ENCODE measurements at places on chromosomes 1 and 21.

DNA sequence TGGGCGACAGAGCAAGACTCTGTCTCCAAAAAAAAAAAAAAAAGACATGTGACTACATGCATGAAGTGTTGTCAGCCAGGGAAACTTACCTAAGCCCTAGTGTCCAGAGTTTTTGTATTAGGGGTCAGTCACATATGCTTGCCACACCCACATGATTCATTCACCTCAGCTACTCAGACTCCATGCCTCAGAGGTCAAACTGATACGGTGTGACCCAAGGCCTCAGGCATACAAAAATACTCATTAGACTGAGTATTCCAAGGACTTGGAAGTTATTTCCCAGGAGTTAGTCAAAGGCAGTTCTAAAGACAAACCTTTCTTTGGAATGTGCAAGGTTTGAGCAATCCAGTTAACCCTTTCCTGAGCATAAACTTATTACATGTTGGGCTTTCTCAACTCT, 6.3 kb upstream of the TRIM33 start:
- no peak for DNase-seq

- no peak for DNase-seq
These were observed 72.6 kb downstream of the TTC3 start for GRCh38 chr21:37145635-37146111.

DNA sequence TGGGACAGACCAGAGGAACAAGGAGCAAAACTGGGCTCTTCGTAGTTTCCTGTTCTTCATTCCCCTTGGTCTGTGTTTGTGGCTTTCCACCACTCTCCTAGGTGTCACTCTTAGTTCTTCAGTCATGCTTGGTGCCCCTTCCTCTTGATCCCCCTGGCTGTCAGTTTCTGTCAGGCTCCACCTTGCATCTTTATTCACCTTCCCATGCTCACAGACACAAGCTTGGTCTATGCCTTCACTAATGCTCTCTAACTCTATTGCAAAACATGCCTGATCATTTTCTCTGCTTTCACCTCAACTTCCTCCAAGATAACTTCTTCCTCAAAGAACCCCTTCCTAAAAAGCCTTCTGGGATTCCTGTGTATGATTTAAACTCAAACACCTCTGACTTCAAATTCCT, 122.9 kb downstream of the GLUL start:
- DNase-seq: no peak

- no peak for DNase-seq
These were observed 257.4 kb upstream of the USP25 start for GRCh38 chr21:15472108-15473040.

DNA sequence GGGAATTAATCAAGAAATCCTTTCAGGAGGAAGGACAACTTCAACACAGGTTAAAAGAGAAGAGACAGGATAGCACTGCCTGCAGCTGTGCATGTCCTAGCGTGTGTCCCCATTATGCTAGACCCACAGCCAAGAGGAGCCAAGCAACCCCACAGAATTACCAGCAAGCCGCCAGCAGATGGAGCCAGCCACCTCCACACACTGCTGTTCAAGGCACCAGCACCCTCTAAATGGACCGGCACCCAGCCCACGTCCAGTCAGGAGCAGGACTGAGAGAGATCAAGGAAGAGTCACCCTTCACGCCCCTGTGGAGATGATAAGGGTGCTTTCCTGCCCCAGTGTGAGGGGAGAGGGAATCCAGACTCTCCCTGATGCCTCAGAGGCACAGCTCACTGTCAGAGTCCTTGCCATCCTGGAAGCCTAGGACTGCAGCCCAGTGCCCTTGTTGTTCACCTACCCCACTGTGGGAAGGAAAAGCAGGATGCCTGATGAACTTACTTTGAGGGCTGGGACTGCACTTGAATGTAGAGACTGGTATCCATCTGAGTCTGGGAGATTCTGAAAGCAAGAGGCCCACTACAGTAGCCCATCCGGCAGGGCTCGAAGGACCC, 37.1 kb upstream of the CTTNBP2NL start:
- DNase-seq: no peak

- DNase-seq: no peak
These were observed 57.1 kb upstream of the COX20 start for GRCh38 chr1:244778344-244778743.

DNA sequence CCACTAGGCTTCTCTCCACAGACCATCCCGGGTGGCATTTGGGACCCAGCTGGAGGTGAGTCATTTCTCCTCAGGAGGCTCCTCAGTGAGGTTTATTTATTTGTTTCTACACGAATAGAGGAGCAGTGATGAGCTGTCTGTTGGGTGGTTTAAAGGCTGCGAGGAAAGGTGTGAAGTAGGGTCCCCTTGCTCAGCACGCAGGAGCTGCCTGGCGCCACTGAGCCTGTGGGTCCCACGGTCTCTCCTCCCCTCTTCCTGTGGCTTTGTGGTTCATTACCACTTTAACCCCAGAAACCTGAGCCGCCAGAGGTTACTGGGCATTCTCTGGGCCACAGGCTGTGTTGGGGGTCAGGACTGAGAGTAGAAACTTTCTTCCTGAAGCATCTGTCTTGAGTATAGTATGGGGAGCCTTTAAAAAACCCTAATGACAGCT, 39.9 kb downstream of the IL6R start:
- DNase-seq: no peak

GRCh38 chr21:35203093-35203977, 154.2 kb upstream of the RUNX1 start:
- DNase-seq: no peak

- no peak for DNase-seq
These were observed 255.4 kb upstream of the PLXNA2 start for GRCh38 chr1:208499601-208500000.

DNA sequence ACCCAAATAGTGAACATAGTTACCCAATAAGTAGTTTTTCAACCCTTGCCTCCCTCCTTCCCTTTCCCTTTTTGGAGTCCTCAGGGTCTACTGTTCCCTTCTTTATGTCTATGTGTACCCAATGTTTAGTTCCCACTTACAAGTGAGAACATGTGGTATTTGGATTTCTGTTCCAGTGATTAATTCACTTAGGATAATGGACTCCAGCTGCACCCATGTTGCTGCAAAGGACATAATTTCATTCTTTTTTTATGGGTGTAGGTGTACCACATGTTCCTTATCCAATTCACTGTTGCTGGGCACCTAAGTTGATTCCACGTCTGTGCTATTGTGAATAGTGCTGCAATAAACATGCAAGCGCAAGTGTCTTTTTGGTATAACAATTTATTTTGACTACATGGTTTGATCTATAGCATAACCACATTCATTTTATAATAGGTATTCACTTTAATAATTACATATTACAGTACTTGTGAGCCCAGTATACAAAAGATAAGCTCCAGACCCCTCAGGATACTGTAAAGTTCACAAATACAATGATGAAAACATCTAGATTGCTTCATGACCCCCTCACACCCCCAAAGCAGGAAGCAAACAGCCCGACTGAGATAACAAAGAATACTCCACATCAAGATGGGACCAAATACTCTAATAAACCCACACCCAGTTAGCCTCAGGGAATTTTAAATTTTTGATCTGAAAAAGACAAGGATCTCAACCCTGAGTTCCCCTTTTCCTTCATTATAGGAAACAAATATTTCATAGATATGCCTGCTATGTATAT, 45.3 kb downstream of the PUM1 start:
- DNase-seq: no peak

GRCh38 chr1:24919791-24920532, 10.1 kb downstream of the RUNX3 start:
- no peak for DNase-seq

- no peak for DNase-seq
These were observed 160.9 kb downstream of the GABPA start for GRCh38 chr21:25895565-25896205.

- no peak for DNase-seq
These were observed 9.5 kb upstream of the IL24 start for GRCh38 chr1:206887701-206888100.

DNA sequence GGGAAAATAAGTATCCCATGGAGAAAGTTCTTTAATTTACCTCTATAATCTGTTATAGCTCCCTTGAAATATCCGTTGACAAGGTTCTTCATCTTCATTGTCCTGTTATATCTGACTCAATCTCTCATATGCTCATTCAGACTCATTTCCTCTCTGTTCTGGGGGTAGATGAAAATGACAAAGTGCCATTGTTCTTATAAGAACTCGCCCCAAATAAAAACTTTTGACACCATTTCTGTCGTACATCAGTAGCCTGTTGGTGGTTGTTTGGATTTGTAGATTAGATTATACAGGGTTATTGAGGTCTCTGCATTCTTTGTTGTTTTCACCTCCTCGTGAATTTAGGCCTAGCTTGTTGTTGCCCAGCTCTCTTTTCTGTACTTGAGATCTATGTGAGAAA, 55.2 kb upstream of the IPO9 start:
- DNase-seq: no peak

GRCh38 chr1:74197255-74197654, 721 bp downstream of the LRRIQ3 start:
- no peak for DNase-seq

DNA sequence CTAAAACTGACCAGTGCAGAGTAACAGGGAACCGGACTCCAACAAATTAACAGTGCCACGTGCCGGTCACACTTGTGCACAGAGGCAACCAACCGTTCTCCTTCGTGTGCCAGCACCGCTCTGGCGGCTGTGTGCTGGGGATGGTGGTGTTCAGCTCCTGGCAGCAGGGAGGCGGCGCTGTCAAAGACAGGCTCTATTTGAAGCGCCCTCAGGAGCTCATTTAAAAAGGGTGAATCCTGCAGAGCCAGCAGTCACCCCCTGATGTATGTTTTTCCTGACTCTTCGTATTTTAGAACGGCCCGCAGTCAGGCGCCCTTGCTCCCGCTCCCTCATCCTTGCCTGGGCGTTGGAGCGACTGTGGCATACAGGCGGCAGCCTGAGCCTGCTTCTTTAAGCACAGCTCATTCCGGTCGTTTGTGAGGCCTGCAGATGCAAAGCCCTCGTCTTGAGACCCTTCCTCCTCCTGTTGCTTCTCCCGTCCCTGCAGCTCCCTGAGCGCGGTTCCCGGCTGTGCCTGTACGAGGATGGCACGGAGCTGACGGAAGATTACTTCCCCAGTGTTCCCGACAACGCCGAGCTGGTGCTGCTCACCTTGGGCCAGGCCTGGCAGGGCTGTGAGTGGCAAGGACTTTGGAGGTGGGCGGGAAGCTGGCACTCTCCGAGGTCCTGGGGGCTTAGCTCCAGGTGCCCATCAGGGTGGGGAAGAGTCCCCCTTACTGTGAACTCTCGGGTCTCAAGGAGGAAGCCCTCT, 1.1 kb downstream of the DFFB start:
- DNase-seq: no peak

DNA sequence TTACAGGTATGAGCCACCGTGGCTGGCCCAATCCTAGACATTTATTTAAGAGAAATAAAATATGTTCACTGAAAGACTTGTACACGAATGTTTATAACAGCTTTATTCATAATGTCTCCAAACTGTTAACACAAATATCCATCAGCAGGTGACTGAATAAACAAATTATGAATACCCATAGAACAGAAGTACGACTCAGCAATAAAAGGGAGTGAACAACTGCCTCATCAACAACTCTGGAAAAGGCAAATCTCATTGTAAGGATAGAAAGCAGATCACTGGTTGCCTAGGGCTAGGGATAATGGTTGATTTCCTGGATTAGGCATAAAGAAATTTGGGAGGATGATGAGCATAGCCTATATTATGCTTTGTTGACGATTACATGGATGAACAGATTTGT, 41.7 kb downstream of the GABPA start:
- no peak for DNase-seq

DNA sequence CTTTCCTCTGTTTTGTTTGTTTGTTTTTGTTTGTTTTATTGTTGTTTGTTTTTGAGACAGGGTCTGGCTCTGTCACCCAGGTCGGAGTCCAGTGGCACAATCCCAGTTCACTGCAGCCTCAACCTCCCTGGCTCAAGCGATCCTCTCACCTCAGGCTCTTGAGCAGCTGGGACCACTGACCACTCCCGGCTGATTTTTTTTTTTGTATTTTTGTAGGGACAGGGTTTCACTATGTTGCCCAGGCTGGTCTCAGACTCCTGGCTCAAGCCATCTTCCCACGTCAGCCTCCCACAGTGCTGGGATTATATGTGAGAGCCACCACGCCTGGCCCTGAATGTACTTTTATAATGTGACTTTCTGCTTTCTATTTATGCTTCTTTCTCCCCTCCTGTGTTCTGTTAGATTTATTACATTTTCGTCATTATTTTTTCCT, 5.0 kb upstream of the CALML6 start:
- DNase-seq: no peak

- DNase-seq: no peak
These were observed 21.4 kb downstream of the FOXO6 start for GRCh38 chr1:41382480-41383090.

GRCh38 chr21:32403201-32403777, 9.2 kb upstream of the EVA1C start:
- DNase-seq: no peak

- DNase-seq: no peak
These were observed 7.0 kb downstream of the SIPA1L2 start for GRCh38 chr1:232622981-232623380.

GRCh38 chr1:207990876-207991582, 80.1 kb upstream of the CD34 start:
- DNase-seq: no peak

DNA sequence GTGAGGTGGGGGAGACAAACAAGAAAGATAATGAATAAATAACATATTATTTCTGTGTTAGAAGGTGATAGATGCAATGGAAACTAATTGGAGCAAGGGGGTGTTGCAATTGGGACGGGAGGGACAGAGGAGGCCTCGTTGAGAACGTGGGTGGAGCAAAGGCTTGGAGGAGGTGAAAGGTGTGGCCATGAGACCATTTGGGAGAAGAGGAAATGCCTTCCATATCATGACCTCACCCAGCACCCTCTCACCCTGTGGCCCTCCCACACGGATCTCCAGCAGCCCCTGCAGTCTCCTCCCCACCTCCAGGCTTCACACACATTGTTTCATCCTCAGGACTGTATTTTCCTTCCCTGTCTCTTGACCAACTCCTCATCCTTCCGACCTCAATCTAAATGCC, 85.3 kb upstream of the ARHGAP29 start:
- no peak for DNase-seq

- DNase-seq: no peak
These were observed 11.4 kb upstream of the RPTN start for GRCh38 chr1:152170287-152170905.

DNA sequence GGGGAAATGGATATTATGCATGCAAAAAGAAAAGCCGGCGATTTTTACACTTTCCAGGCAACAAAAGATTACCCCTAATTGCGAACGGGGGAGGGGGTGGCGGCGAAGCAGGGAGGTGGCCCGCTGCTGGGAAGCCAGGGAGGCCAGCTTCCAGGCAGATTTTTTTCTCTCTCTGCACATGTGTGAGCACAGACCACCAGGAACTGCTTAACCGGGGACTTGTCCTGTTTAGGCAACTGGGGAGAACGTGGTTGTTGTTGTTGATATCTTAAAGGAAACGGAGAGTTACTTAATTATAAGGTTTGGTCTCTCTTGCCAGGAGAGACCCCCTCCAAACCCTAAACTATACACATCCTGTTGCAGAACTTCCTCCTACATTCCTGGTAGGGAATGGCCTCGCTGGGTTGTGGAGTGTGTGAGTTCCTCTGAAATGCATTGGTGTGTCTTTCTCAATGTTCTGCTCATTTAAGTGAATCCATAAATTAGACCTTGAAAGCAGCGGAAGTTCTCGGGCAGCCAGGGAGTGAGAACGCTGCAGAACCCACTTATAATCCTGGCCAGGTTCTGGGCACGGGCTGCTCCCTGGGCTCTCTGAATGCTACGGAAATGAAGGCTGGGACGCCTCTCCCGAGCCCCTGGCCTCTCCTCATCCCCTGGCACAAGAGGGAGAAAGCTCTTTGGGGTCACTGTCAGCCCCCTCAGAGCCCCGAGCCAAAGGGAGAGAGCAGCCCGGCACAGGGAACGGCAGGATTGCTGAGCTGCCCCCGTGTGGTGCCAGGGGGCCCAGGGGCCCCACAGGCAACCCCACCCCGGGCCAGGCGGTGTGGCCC, 250.0 kb downstream of the FOXD2 start:
- no peak for DNase-seq
